ENCODE measurements at places on chromosomes 5 and 9.

GRCh38 chr9:71004196-71004595 is 117.2 kb downstream of the TRPM3 start:
- no peak for DNase-seq

DNA sequence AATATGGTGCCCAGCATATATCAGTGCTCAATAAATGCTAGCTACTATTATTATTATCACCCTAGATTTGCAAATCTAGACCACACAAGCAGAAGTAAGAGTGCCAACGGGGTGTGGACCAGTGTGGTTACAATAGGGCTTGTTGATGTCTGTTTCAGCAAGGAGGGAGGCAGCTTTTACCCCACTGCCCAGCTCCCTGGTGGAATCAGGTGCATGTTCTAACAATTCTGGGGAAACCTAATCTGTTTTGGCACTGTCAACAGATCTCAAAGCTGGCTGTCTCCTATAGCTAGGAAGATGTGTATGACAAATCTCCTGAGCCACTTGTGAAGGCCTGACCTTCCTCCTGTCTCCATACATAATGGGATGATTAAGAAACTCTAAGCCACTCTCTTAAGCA is 5.7 kb downstream of the TGFBI start:
- DNase-seq = no peak

DNA sequence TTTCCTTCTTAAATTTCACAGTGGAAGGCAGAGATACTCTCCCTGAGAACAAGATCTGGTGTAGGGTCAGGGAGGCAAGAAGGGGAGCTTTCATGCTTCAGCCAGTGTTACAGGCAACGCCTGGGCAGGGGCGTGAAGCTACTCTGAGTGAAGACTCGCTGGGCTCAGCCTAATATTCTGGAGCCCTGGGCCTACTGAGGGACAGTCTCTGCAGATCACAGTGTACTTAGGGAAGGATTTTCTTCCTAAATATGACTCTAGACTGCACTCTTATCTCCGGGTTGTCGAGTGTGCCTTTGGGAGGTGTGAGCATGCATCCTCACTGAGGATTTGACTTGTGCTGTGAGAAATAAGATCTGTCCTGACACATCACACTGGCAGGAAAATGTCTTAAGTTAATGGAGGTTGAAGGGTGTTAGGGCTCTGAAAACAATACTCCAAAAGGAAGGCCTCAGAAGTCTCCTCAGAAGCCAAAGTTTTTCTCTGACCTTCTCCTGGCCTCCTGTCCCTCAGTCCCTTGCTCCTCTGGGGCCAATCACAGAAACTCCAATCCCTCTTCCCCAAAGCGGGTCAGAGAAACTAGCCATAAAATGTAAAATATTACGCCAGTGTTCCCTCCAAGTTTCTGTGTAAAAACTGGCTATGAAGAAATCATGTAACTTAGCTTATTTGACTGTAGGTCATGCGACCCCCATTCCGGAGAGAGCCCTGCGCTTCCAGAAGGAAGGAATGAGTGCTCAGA is 156.8 kb upstream of the TBC1D2 start:
- no peak for DNase-seq

GRCh38 chr5:3197304-3198073 is 398.1 kb upstream of the IRX1 start:
- DNase-seq = no peak

DNA sequence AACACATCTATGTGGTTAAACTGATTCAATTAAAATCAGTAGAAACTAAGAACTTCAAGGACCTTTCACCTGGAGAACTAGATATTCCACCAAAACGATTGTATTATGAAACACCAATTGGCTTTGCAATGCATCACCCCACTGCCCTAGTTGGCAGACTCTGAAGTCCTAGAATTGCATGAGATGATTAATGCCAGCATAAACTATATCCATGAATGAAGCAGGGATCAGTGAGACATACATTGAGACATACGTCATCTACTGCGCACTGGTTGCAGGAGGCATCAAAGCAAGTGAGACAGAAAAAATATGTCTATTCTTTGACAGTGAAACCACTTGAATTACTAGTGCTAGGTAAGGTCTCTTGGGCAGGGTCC is 9.7 kb upstream of the ZNF354A start:
- DNase-seq = no peak

DNA sequence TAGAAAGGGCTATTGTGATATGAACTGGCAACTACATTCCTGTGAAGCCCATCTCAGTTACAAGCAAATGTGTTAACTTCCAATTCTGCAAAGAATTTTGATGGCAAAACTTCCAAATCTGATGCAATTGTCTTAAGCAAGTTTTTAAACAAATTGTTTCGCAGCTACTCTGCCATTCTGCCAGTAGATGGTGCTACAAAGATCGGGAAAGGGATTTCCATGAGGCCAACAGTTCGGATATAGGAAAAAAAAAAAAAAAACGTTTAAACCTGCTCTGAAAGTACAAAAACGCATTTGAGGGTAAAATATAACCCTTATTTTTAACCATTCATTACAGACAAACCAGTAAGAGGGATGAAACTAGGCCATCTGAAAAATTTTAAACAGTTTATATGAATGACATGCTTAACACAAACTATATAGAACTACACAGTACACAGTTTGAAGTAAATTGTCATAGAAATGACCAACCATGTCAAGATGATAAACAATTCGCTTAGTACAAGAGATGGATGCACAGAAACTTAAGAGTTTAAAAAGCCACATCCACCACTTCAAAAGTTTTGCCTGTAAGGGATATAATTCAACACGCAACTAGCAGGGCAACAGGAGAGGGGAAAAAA is 2.2 kb downstream of the HNRNPA0 start:
- DNase-seq = no peak

GRCh38 chr5:78607864-78608263 is 40.7 kb downstream of the LHFPL2 start:
- DNase-seq = no peak

DNA sequence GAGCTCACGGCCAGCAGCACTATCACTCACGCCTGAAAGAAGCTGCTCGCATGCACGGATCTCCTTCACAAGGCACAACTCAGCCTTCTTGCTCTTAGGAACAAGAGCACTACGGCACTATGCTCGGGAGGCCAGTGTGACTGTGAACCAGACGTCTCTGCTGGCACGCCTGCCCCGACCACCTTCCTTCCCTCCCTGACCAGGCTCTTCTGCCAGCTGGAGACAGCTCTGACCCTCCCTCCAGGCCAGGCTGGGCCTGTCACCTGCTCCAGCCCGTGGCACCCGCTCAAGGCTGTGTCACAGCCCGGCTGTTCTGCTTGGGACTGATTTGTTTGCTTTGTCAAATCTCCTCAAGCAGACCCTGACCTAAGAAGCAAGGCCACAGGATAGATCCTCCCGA is 7.0 kb downstream of the TBC1D9B start:
- DNase-seq = no peak

DNA sequence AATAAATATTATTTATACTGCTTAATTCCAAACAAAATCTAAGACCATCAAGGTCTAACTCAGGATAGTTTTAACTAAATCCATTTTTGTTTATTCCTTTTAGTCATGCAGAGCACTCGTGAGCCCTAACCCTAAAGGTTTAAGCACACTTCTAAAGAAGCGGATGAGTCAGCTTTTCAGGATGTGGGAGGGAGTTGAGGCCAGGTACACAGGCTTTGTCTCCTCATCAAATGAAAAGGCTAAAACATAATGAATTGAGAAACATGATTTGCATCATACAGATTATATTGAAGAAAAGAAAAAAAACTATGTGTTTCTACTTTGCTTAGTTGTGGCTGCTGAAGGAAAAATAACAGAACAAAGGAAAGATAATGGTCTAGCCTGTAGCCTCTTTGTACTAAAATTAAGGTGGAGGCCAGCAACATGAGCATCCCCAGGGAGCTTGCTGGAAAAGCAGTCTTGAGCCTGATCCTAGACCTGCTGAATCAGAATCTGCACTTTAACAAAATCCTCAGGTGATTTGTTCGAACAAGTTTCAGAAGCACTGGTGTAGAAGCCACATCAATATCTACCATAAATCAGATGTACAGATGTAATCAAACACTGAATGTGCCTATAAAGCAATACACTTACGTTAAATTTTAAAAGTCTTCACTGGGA is 21.1 kb upstream of the ISCA1 start:
- no peak for DNase-seq

- no peak for DNase-seq
Observed at GRCh38 chr5:175809531-175810121, 61.8 kb upstream of the CPLX2 start.
